ENCODE measurements at places on chromosomes 7 and 10.

GRCh38 chr10:43968076-43968475 lies 319.4 kb upstream of the ZNF32 start:
- DNase-seq = no peak

DNA sequence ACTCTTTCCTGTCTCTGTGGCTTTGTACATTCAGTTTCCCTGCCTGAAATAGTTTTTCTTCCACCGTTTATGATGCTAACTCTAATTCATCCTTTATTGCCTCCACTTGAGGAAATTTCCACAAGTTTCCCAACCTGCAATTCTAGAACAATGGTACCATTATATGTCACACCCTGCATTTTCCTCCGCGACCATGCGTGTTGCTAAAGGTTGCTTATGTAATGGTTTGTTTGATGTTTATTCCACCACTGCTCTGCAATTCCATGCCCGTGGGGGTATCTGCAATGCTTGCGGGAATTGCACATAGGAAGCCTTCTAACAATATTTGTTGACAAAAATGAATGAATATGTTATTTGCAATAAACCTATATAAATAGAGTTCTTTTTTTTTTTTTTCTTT lies 69.5 kb upstream of the ST8SIA6 start:
- DNase-seq = no peak

DNA sequence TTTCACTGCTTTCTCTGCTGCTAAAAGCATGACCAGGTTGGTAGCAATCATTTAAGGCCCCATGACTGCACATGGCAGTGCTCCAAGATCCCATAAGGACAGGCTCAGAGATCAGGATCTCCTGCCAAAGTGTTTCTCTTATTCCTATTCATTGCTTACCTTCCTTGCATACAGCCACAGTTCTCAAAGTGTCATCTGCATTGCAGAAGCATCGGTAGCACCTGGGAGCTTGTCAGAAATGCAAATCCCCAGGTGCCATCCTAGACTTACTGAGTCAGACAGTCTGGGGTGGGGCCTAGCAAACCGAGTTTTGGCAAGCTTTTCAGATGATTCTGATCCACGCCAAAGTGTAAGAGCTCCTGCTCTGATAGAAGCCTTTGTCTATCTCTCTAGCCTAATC lies 489.0 kb upstream of the AUTS2 start:
- no peak for DNase-seq

DNA sequence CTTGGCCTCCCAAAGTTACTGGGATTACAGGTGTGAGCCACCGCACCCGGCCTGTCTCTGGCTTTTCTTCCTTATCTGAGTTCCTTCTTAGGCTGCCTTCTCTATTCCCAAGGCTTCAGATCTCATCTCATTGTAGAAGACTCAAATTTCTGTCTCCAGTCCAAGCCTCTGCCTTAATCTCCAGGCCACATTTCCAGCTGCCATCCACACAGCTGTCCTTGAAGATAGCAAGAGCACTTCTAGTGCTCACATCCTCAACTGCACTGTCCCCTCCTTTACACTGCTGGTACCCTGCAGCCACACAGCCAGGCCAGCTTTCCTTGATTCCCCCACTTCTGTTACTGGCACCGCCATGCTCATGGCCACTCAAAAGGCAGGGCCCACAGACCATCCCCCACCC lies 35.6 kb downstream of the POLL start:
- no peak for DNase-seq

- DNase-seq = no peak
Observed at GRCh38 chr7:50101873-50102272, 8.8 kb upstream of the ZPBP start.

DNA sequence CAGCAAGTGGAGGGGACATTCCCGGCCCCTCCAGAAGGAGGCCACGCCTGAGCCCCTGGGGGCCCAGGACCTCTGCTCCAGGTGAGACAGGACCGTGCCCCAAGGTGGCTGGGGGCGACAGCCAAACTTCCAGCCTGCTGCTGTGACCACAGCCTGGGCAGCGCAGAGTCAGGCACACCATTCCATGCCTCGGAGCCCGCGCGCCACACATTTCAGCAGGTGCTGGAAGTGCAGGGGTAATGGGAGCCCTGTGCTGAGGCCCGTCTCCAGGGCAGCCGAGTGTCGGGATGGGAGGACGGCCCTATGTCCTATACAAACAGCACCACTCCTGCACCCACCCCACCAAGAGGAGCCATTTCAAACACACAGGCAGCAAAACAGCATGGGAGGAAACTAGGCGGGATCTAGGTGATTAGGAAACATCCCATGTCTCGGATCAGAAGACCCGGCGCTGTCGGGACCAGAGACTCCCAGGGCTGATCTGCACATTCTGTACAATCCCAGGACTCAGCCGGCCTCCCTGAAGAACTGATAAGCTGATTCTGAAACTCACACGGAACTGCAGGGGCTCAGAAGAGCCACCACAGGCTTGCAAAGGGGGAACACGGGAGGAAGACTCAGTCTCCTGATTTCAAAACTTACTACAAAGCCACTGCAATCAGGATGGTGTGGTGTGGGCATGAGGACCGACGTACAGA lies 272.3 kb downstream of the ELFN1 start:
- no peak for DNase-seq

DNA sequence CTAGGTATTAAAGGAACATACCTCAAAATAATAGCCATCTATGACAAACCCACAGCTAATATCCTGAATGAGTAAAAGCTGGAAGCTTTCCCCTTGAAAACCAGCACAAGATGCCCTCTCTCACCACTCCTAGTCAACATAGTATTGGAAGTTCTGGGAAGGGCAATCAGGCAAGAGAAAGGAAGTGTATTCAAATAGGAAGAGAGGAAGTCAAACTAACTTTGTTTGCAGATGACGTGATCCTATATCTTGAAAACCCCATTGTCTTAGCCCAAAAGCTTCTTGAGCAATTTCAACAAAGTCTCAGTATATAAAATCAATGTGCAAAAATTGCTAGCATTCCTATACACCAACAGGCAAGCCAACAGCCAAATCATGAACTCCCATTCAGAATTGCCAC lies 131.3 kb downstream of the FANK1 start:
- DNase-seq = no peak

DNA sequence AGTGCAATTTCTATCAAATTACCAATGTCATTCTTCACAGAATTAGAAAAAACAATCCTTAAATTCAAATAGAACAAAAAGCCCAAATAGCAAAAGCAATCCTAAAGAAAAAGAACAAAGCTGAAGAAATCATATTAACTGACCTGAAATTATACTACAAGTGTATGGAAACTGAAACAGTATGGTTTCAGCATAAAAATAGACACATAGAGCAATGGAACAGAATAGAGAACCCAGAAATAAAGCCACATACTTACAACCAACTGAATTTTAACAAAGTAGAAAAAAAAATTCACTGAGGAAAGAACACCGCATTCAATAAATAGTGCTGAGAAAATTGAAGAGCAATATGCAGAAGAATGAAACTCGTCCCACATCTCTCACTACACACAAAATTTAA lies 142.0 kb upstream of the CHRM2 start:
- DNase-seq = no peak

GRCh38 chr7:133593561-133593960 lies 340.7 kb downstream of the EXOC4 start:
- no peak for DNase-seq

DNA sequence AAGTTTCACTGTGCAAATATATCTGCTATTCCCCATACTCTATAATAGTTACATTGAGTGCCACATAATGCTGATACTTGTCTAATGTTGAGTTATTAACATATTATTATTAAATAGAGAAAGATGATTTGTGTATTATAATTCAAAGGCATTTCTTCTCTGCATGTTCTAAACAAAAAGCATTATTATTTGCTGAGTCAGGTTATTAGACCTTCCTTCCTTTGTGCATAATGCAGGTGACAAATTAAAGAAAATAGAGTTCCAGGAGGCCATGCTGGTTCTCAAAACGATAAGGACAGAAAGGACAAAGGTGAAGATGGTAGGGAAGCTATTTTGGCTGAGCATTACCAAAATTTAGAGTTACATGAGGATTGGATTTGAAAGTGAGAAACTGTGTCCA lies 85.4 kb upstream of the CYP2C9 start:
- no peak for DNase-seq

GRCh38 chr7:114977277-114977676 lies 55.4 kb downstream of the MDFIC start:
- DNase-seq = no peak

- DNase-seq = no peak
Observed at GRCh38 chr7:117759950-117760640, 113.1 kb downstream of the CTTNBP2 start.

DNA sequence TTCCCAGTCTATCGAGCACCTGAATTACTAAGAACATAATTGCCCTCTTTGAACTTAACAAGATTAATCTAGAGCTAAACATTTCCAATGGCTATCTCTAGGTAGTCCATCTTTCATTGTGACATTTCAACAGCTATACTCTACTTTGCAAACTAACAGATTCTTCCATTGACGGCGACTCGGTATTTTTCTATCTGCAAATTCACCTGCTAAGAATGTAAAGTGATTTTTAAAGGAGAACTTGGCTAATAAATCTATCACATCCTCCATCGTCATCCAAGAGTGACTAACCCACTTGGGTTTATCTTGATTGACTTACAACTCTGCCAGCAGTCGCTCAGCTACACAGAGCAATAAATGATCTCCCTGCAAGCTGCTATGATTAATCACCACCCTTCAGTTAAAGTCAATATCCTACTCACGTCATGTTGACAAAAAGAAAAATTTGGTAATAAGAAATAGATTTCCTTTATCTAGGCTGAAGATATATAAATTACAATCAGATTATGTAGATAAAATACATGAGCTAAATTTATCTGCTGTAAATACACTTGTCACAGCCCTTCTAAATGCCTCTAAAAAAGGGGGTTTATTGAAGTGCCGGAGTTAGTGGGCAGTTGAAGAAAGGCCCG lies 99.5 kb downstream of the SFMBT2 start:
- no peak for DNase-seq

- no peak for DNase-seq
Observed at GRCh38 chr10:18409599-18410397, 241.6 kb downstream of the NSUN6 start.

- no peak for DNase-seq
Observed at GRCh38 chr7:16939161-16939560, 57.4 kb upstream of the AGR3 start.

DNA sequence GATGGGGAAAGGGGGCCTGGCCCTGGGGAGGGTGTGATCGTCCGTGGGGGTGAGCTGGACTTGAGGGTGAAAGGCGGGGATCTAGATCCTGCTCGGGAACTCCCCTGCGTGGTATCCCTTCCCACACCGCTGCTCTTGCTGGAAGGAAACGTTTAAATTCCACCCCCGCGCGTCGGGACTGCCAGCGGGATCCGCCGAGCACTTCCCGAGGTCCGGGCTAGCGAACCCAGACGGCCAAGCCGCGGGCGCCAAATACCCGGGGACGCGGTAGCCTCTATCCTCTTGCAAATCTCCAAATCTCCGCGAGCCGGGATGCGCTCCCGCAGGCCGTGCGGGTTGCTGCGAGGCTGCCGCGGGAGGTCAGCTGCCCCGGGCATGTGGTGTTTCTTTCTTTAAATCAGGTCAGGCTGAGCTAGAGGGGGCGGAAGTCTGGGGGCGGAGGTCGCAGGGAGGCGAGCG lies 904 bp downstream of the NPTX2 start:
- no peak for DNase-seq

DNA sequence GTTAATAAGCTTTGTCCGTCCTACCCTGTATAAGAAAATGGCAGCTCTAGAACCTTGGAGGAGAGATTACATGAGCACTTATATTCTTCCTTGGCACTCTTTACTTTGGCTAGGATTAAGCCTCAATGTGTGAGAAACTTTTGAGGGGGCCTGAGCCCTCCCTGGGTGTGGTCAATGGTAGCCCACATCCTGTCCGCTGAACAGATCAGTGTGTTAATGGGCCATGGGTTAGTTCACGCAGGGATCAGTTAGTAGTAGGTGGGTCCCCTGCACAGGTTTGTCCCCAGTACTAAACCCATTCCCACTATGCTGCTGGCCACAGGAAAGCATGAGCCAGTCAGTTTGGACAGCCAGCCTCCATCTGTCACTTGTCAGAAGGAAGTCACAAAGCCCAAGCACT lies 20.2 kb upstream of the IKZF1 start:
- DNase-seq = no peak

DNA sequence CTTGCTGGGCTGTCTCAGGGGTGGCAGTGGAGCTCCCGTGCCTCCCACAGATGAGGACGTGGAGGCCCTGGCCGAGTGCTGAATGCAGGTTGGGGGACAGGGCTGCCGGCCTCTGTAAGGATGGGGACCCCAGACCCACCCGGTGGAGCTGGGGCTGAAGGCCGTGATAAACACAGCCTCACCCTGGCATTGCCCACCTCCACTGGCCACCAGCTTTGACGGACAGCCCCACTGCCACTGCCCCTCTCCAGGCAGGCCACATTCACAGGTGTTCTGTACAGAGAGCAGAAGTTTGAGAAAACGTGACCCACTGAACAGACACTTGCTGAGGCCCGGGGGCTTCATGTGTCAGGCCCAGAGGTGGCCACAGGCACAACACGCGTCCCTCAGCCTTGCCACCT lies 126.2 kb downstream of the LHPP start:
- DNase-seq = no peak

DNA sequence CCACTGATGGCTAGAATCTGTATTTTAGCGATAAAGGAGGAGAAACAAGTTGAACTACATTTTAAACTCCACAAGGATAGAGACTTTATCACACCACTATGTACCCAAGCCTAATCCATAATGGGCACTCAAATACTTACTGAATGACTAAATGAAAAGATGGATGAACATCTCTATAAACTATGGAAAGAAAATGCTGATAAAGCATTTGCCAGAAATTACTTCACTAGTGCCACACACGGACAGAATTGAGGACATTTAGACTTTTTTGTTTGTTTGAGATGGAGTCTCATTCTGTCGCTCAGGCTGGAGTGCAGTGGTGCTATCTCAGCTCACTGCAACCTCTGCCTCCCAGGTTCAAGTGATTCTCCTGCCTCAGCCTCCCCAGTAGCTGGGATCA lies 1.7 kb upstream of the NSUN6 start:
- DNase-seq = no peak

DNA sequence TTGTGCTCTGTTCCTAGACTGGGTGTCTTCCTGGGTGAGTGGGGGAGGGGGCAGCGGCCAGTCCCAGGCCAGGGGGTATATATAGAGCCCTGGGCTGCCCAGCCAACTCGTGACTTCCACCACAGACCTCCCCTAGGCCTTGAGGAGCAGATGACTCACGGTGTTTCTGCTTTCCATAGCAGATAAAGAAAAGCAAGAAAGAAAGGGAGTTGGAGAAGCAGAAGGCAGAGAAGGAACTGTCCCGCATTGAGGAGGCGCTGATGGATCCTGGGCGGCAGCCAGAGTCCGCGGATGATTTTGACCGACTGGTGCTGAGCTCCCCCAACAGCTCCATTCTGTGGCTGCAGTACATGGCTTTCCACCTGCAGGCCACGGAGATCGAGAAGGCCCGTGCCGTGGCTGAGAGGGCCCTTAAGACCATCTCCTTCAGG lies 10.1 kb downstream of the CALHM2 start:
- no peak for DNase-seq

All from activated CD8-positive, alpha-beta memory T cell treated with anti-CD3 and anti-CD28 coated beads for 1 hour (primary cell).